ENCODE measurements at places on chromosomes 3 and 15. TPM values are rescaled to one million over a fixed set of nuclear protein-coding genes. Genes with fewer than 3 reads are reported as not detected.

Gene CCDC9B
- total RNA-seq, result 1.5 TPM

Gene PRRT3
- 2.5 TPM for total RNA-seq

Gene TRIM71
- 2.5 TPM for total RNA-seq

Gene MNS1
- total RNA-seq, result 2.0 TPM

Gene PGBD4
- total RNA-seq, result 3.2 TPM

Gene NSUN3
- 27.8 TPM for total RNA-seq

Gene MYO1E
- total RNA-seq, result 13.8 TPM

Gene GCNT3
- total RNA-seq, result under 0.01 TPM

Gene COL6A5
- total RNA-seq, result under 0.01 TPM

Gene ZIC4
- total RNA-seq, result 1.5 TPM

Gene GOLGA6A
- not detected for total RNA-seq

Gene RBMS3
- total RNA-seq, result 7.6 TPM

Gene GPR149
- 1.7 TPM for total RNA-seq

Gene HDC
- not detected for total RNA-seq

Gene PDZRN3
- 28.0 TPM for total RNA-seq

Gene COL6A6
- total RNA-seq, result 0.49 TPM

Gene USP50
- 0.25 TPM for total RNA-seq

Gene GPR62
- total RNA-seq, result 0.25 TPM

Gene CHRFAM7A
- total RNA-seq, result 2.7 TPM

Gene CDC25A
- 3.0 TPM for total RNA-seq

Gene HIGD2B
- total RNA-seq, result not detected

Gene PLXNB1
- 50.9 TPM for total RNA-seq

Gene CPN2
- total RNA-seq, result not detected

Gene PDHB
- total RNA-seq, result 48.4 TPM

Gene TNNC1
- total RNA-seq, result 0.49 TPM

Gene GOLGA8M
- 0.25 TPM for total RNA-seq

Gene THAP10
- total RNA-seq, result 3.9 TPM

Gene SLC51A
- 0.49 TPM for total RNA-seq

Gene DNASE1L3
- total RNA-seq, result 0.74 TPM

Gene EFCC1
- 0.25 TPM for total RNA-seq

Gene C3orf20
- total RNA-seq, result not detected

Gene CAMKV
- total RNA-seq, result 189 TPM

Gene DNAH12
- 0.74 TPM for total RNA-seq

Gene SMCO1
- total RNA-seq, result not detected
